ENCODE measurements at places on chromosomes 6 and 20.

GRCh38 chr6:67854098-67854497, 781.0 kb upstream of the ADGRB3 start:
- no peak for DNase-seq

DNA sequence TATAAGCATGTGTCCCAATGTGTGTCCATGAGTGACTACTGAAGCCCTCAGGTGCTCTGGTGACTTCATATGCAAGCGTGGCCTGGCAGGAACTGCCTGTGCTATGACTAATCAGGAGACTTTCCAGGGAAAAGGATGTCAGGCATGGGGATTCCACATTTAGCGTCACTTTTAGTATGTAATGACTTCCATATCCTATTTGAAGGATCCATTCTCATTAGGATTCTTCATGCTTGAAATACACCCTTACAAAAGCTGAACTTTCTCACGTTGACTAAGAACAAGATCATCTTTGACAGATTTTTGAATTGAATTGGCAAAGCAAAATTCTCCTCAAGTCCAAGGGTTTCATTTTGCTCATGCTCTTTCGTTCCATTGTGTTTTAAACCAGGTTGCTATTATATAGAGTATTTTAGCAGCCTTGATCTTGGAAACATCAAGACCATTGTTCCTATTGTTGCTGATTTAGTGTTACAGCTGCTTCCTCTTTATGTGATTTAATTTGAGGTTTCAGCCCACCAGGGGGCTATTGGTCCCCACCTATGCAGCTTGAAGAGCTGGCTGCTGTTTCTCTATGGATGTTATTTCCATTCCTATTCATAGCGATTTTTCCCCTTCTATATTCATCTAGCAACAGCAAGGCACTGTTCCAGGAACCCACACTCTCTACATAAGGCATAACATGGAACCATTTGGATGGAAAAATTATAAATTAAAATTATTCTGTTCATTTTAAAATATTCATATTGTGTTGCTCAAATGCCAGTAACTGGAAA, 418.6 kb downstream of the CDKAL1 start:
- no peak for DNase-seq

DNA sequence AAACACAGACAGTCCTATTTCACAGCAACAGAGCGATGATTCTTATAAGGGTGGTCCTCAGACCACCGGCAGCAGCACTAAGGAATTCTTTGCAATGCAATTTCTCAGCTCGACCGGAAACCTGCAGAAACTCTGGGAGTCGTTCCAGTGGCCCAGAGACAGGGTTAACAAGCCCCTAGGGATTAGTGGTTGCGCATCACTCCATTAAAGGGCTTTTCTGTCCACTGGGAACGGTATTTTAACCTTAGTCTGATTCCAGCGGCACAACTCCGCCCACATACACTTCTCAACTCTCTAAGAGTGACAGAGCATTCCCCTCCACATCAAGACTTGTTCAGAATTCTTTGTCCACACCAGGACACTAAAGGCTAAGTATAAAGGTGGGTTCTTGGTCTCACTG, 341.5 kb downstream of the TFAP2A start:
- no peak for DNase-seq

DNA sequence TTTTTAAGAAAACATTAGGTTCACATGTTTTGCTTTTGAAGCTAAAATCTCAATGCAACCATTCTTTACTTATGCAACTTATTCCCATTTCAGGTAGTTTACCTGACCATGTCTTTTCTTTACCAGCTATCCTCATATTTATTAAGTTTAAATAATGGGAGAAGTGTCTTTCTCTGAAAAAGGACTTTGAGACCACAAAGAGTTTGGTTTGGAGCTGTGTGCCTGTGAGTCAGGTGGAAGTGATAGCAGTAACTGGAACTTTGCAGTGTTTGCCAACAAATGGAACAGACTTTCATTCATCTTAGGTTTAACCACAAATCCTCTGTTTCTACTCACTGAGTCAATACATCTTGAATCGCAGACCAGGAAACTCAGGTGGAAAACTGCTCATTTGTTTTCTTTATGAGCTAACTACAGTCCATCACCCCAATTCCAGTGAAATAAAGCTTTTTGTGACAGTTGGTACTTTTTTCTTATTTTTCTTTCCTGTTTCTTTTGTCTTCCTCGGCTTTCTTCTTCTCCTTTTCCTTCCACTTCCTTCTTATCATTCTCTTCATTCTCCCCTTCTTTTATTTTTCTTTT, 148.3 kb upstream of the RIN2 start:
- no peak for DNase-seq
